ENCODE measurements at places on chromosomes 1 and 21.

DNA sequence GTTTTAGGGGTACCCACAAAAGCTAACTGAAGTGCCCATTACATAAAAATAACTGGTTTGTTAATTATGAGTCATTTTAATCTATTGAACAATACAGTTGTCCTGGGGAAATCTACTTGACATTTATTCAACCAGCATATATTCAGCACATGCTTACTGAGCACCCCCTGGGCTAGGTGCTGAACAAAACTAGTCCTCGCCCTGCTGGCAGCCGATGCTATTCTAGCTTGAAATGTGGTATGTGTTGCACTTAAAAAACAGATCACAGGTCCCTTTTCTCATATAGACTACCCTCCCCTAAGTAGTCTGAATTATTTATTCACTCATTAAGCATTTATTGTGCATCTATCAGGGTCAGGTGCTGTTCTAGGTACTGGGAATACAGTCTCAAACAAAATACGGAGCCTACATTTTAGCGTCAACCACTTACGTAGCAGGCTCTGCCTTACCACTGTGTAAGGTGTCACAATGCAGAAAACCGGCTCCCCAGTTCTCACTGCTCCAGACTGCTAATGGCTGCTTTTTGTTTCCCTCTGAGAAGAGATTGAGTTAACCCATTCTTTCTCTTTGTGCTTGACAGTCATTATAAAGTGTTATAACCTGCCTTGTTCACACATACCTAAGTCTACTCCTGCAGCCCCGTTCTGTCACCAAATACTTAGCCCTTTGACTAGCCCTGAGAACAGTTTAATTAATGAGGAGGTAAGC, 57.1 kb downstream of the ADCY10 start:
- no peak for DNase-seq

DNA sequence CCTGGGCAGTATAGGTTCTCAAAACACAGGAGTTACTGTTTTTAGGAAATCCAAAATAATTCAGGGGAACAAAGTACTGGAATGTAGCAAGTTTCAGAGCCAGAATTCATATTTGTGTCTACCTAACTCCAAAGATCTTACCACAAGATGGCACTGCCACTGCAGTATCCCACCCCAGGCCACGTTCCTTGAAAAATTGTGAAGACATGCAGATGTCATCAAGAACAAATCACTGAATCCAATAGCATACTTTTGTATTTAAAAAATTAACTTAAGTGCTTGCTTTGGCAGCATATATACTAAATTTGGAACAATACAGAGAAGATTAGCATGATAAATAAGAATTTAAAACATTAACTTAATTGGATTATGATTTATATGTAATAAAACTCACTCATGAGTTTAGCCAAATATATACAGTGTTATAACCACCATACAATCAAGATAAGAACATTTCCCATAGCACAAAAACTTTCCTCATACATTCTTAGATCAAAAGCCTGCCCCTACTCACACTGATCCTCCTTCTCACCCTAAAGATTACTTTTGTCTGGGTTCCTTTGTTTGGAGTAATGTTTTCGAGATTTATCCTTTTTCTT, 209.9 kb downstream of the FAF1 start:
- DNase-seq = no peak

DNA sequence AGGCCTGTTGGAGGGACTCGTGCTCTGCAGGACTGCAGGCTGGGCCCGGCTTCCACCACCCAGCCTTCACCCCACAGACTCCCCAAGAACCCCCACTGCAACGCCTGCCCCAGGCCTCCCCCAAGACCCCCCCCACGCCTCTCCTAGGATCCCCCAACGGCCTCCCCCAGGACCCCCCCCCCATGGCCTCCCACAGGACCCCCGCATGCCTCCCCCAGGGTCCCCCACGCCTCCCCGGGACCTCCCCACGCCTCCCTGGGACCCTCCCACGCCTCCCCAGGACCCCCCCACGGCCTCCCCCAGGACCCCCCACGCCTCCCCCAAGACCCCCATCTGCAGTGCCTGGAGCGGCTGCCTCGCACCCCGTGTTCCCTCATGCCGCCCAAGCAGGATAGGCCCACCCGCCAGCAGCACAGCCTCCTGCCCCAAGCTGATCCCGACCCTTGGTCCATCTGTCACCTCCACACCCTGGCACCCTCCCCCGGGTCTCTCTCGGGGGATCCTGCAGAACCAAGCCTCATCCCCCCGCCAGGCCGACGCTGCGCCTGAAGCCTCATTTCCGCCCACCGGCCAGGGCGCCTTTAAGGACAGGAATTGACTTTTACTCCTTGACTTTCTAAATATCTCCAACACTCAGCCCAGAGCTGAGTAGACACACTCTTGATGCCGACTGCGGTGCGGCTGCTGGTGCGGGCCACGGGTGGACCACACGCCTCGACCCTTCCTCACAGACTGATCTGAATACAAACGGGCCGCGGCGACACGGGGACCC, 14.1 kb upstream of the RNF223 start:
- DNase-seq = no peak

- DNase-seq = no peak
Observed at GRCh38 chr1:29195881-29196291, 14.2 kb upstream of the SRSF4 start.

DNA sequence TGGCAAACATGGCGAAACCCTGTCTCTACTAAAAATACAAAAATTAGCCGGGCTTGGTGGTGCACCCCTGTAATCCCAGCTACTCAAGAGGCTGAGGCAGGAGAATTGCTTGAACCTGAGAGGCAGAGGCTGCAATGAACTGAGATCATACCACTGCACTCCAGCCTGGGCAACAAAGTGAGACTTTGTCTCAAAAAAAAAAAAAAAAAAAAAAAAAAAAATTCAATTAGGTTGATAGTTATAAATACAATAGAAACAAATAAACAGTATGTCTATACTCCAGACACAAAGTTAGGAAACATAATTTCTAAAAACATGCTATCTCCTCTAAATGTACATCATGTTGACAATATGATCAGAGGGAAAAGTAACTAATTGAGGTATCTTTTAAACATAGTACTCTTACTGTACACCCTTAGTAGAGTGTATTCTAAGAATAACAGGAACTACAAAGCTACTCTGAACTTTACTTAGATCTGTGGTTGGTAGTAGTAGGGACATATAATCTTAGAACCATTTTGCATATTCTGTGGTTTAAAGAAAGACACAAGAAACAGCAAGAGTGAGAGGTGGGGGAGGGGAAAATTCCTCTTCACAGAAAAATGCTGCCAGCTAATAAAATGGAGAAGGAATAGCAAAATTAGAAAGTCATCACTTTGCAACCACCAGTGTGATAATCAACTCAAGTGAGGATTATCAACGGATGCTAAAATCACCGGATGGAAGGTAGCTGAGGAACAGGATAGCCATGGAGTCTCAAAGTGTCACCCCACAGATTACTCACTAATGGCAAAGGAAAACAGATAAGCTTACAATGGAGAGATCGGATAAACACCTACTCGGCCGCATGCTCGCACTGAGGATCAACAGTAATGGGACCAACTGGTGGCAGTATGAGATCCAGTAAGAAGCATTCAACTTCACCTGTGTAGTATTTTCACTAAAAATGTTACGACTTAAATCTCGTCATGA, 35.0 kb downstream of the MTOR start:
- DNase-seq = peak; percentile 45

- peak; percentile 83 for DNase-seq
Observed at GRCh38 chr1:108661030-108661609, at the start of gene HENMT1. TSS of gene HENMT1 (minus strand) at chr1:108661093. CDS start at chr1:108659884, 1,209 bp downstream.

DNA sequence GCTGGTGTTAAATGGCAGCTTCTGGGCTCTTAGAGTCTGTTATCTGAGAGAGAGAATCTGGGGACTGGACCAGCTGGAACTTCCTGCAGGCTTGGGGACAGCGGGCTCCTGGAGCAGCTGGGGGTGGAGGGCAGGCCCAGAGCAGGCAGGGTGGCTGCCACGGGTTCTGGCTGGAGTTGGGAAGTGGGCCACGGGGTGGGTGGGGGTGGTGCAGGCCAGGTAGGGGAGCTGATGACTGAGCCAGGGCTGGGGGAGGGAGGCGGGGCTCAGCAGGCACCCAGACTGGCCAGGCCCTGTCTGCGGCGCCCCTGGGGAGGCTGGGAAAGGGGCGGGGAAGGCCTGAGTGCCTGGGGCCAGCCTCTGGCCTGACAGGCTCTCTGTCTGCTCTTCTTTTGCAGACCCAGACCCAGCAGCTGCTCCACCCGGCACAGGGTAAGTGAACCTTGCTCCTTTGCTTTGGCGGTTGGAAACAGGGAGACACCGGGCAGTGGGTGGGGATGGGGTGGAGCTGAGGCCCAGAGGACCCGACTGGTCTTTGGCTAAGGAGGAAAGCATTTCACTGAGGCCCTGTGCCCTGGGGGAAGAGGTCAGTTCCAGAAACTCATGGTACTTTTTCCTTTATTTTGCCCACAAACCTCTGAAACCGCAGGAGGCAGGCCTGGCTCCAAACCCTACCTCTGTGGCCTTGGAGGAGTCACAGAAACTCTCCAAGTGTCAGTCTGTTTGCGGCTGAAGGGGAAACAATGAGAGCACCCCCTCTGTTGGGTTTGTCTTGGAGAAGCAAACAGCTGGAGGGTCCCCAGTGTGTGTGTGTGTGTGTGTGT, 48.8 kb downstream of the ARHGEF10L start:
- no peak for DNase-seq

DNA sequence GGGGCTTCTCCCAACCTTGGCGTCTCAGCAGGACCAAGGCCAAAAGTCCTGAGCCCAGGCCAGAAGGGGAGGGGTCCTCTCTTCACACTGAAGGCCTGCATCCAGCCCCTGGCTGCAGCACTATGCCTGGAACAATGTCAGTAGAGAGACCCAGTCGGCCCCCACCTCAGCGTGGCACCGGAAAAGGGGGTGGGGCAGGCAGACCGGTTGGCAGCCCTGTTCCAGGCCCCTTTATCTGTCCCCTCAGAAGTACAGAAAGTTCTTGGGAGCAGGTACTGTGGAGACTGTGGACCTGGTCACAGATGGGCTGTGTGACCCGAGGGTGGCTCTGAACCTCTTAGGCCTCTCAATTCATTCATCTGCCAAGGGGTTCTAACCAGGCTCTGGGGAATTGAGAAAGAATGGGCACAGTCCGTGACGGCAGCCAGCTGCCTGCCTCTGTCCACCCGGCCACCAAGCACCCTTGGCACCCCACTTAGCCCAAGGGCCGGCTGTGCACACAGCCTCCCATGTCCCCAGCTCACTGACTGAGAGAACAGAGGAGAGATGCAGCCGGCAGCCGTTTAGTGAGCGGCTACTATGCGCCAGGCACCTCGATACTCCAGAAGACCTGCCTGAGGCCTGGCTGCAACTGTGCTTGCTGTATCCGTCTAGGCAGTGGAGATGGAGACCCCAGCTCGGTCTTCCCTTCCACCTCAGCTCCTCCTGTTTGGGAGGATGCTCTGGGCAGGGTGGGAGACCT, 23.9 kb downstream of the RUNX3 start:
- DNase-seq = peak; percentile 28

DNA sequence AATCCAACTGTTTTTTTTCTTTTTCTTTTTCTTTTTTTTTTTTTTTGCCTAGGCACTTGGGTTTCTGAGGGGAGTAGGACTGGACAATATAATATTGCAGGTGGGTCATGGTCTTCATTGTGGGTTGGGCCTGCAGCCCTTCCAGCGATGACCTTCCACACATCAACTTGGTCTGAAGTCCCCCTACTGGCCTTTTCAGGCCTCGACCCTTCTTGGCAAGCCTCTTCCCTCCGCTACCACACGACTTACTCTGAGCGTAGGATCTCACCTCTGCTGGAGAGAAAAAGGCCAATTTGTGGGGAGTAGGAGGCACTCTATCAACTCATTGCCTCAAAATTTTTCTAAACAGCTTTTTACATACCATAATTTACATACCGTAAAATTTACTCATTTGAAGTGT, 51.1 kb upstream of the GRIK3 start:
- DNase-seq = no peak

GRCh38 chr1:28313702-28314546, 14.9 kb upstream of the MED18 start:
- DNase-seq = no peak

- no peak for DNase-seq
Observed at GRCh38 chr1:24193046-24193445, 6.0 kb upstream of the IFNLR1 start.

- DNase-seq = no peak
Observed at GRCh38 chr1:32816676-32817158, 441 bp downstream of the YARS1 start.

DNA sequence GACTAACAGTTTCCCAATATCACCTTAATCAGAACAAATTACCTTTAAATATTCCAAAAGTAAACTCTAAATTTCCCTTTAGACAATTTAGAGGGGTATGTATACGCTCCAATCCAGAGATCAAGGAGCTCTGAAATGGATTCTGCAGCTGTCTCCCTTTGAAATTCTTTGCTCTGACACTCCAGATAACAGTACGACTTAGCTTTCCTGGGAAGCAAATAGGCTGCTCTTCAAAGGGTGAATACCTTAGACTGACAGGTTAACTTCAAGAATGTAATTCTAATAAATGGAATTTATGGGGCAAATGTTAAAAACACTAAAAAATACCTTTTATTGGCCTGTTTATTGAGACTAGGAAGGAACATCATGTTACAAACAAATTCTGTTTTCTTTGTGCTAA, 357.2 kb downstream of the USP25 start:
- no peak for DNase-seq

GRCh38 chr1:112296908-112297307, 99.1 kb upstream of the CTTNBP2NL start:
- no peak for DNase-seq

GRCh38 chr1:184025242-184025675, 12.3 kb downstream of the COLGALT2 start:
- DNase-seq = no peak

- no peak for DNase-seq
Observed at GRCh38 chr1:242432491-242433095, 91.9 kb downstream of the PLD5 start.

GRCh38 chr1:228378090-228378872, 28.4 kb downstream of the TRIM11 start:
- DNase-seq = peak; percentile 69

- DNase-seq = no peak
Observed at GRCh38 chr1:56973923-56974742, 8.3 kb upstream of the C8B start.

- DNase-seq = no peak
Observed at GRCh38 chr1:231679109-231679508, 52.5 kb downstream of the DISC1 start.

DNA sequence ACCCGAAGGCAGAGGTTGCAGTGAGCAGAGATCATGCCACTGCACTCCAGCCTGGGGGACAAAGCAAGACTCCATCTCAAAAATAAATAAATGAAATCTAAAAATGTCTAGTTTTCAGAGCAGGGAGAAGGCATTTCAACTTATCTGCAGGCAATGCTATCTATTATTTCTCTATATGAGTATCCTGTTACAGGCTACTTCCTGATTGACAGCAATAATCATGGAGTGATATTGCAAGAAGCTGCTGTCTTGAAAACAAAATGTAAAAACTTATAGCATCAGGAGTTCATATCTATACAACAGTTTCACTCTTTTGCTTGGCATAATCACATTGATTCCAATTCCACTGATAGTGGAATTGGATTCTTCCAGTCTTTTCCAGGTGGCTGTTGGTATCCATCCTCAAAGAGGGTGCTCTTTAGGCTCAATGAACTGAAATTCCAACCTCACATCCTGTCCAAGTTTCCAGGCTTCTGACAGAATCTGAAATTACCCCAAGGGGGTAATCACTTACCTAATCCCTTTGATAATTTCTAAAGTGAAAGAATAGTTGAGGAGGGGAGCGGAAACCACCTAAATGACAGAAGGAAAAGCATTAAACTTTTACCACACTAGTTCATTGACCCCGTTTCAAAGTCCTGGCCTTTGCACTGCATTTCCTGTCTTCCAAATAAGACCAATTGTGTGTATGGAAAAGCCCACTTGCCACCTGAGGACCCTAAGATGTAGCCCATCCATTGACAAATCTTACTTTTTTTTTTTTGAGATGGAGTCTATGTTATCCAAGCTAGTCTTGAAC, 107.6 kb downstream of the GLUL start:
- DNase-seq = no peak

- no peak for DNase-seq
Observed at GRCh38 chr1:213761845-213762407, 225.8 kb upstream of the PROX1 start.
